ENCODE measurements at places on chromosomes 1 and 21.
A peak's percentile ranks its signal among the peaks of the same experiment; 100 is the strongest.

GRCh38 chr1:193451001-193451400 is 264.6 kb upstream of the B3GALT2 start:
- no peaks in the 10 kb centered on the region for H3K4me1 ChIP-seq
- DNase-seq: no peak
- H3K27ac ChIP-seq: no peak overlapping the region
- no peak overlapping the region for H3K4me3 ChIP-seq
- H3K27me3 ChIP-seq: no peaks in the 10 kb centered on the region
- H3K36me3 ChIP-seq: no peaks in the 10 kb centered on the region

DNA sequence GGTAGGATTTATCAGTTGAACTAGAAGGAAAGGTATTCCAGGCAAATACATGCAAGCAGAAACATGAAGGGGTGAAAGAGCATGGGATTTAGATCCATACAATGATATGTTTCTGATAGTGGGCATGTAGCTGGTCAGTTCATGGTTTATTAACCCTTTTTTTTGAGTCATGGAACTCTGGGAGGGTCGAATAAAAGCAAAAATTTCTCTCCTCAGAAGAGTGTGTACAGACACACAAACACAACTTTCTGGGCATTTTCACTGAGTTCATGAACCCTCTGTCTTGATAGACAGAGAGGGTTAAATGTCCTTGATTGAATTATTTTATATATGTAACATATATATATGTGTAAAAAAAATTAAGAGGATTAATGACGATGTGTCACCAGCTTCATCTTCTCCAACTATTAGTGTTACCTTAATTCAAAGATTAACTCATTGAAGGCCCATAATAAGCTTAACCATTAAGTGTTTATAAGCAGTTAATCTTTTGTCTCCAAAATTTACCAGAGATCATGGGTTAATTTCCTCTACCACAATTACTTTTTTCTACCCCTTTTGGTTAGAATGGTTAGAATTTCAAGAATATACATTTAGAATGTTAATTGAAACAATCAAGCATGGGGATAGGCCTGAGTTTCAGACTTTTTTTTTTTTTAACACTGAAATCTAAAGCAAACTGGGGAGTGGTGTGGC is 4.6 kb downstream of the JUN start:
- peak overlapping the region; percentile 100 for H3K27ac ChIP-seq
- H3K4me3 ChIP-seq: peak overlapping the region; percentile 93
- H3K27me3 ChIP-seq: no peaks in the 10 kb centered on the region
- peaks cover 20% of the 10 kb centered on the region for H3K4me1 ChIP-seq
- DNase-seq: no peak

- no peaks in the 10 kb centered on the region for H3K27me3 ChIP-seq
- no peak for DNase-seq
- no peaks in the 10 kb centered on the region for H3K36me3 ChIP-seq
- H3K4me1 ChIP-seq: peaks cover 18% of the 10 kb centered on the region
Measured at GRCh38 chr1:150012611-150013010, 2.1 kb upstream of the OTUD7B start.

DNA sequence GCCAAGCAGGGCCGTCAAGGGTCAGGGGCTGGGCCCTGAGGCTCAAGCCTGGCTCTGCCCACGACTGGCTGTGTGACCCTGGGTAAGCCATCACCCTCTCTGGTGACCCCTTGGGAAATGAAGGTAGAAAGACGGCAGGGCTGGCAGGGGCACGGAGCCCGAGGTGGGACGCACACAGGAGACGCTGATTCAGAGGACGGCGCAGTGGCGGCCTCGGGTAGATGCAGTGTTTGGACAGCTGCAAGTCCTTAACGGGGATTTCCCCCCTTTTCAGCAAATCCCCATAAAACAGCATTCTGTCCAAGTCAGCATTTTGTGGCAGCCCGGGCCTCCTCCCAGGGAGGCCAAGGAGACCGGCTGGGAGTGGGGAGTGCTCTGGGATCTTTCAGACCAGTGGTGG is 16.7 kb downstream of the COL8A2 start:
- no peak overlapping the region for H3K27ac ChIP-seq
- no peaks in the 10 kb centered on the region for H3K27me3 ChIP-seq
- no peaks in the 10 kb centered on the region for H3K4me1 ChIP-seq
- H3K4me3 ChIP-seq: no peak overlapping the region
- no peak for DNase-seq

GRCh38 chr1:247373721-247374141 is 42.1 kb upstream of the ZNF496 start:
- H3K4me3 ChIP-seq: peak overlapping the region; percentile 30
- peaks cover 11% of the 10 kb centered on the region for H3K4me1 ChIP-seq
- no peaks in the 10 kb centered on the region for H3K27me3 ChIP-seq

GRCh38 chr1:24098943-24099638 is 12.8 kb downstream of the MYOM3 start:
- peaks cover 35% of the 10 kb centered on the region for H3K4me1 ChIP-seq
- H3K27me3 ChIP-seq: peaks cover 3% of the 10 kb centered on the region
- H3K27ac ChIP-seq: no peak overlapping the region
- no peak for DNase-seq
- no peak overlapping the region for H3K4me3 ChIP-seq

- H3K27me3 ChIP-seq: no peaks in the 10 kb centered on the region
- peaks cover 8% of the 10 kb centered on the region for H3K4me1 ChIP-seq
- H3K27ac ChIP-seq: no peak overlapping the region
- no peak overlapping the region for H3K4me3 ChIP-seq
Measured at GRCh38 chr1:247337250-247337746, 5.6 kb upstream of the ZNF496 start.

- no peaks in the 10 kb centered on the region for H3K36me3 ChIP-seq
- H3K27ac ChIP-seq: no peak overlapping the region
- H3K4me1 ChIP-seq: peaks cover 9% of the 10 kb centered on the region
- H3K4me3 ChIP-seq: no peak overlapping the region
Measured at GRCh38 chr1:50111503-50111902, 2.8 kb downstream of the ELAVL4 start.

DNA sequence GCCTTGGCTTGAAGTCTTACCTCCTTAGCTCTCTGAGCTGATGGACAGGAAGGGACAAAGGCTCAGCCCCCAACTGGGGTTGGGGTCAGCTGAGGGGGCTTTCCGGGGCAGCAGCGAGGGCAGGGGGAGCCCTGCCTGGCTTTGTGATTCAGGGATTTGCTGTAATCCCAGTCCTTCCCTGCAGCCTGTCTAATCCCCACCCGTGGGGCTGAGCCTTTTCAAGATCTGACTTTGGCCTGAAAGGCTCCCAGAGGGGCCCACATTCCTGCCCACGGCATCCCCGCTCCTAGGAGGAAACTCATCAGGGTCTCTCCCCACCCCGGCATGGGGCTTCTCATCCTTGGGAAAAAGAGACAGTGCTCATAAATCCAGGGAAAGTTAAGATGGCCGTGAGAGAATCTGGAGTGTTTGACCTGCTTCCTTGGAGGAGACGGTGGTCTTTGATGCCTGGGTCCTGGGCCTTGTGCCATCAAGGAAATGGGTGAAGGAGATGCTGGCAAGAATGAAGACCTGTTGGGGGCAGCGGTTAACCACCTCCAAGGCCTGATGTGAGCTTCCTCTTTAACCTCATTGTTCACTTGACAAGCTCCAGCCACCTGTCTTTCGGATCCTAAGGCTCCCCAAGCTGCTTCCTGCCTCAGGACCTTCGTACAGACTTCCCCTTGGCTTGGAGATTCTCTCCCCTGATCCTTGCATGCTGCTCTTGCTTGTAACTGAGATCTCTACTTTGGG is 83.1 kb upstream of the WNT4 start:
- no peak overlapping the region for H3K27ac ChIP-seq
- no peaks in the 10 kb centered on the region for H3K36me3 ChIP-seq
- no peak for DNase-seq
- no peak overlapping the region for H3K4me3 ChIP-seq
- no peaks in the 10 kb centered on the region for H3K27me3 ChIP-seq

GRCh38 chr1:245325922-245326795 is 171.4 kb downstream of the KIF26B start:
- H3K4me3 ChIP-seq: no peak overlapping the region
- H3K36me3 ChIP-seq: no peaks in the 10 kb centered on the region
- no peak for DNase-seq

DNA sequence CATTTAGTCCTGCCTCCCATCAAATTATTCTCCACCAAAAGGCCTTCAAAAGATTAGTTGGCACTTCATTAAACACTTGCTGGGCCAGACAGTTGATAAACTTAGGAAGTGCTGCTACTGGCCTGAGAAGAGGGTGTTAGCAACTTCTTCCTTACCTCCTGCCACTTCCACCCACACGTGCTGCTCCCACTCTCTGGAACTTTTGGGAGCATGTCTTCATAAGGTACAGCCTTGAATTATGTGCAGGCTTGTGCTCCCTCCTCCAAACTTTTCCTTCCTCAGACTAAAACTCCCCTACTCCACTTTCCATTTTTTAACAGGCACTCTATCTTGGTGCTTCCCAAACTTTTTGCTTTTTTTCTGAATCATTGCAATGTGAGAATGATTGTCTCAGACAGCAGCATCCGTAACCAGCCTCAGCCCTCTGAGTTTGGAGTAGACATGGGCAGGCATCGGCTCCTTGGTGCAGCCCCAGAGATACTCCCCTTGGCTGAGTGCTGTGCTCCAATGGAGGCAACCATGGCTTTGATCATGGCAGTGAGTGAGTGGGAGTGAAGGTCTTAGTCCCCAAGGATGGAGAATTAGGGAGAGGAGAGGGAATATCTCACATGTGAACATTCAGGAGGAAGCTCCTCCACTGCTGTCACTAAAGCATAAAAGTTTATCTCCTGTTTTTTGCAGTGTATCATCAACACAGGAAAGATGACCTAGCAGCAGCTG is 8.7 kb upstream of the LELP1 start:
- no peak overlapping the region for H3K27ac ChIP-seq
- DNase-seq: peak; percentile 84
- H3K4me1 ChIP-seq: no peaks in the 10 kb centered on the region
- H3K36me3 ChIP-seq: no peaks in the 10 kb centered on the region
